Foreskin melanocyte (primary cell): ENCODE measurements at places on chromosomes 5 and 9.

DNA sequence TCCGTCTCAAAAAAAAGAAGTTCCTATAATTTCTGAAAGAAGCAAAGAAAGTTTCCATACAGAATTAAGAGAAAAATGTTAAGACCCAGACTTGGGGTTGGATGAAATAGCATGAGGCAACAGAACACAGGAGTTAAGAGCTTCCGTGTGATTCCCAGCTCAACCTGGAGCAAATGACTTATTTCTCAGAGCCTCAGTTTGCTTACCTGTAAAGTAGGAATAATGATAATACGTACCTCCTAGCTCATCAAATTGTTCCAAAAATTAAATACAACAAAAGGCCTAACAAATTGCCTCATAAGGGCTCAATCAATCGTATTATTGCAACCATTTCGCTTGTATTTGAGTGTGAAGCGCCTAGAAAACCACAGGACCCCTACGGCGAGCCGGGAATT lies 600 bp upstream of the GPR107 start:
- DNase-seq = no peak

DNA sequence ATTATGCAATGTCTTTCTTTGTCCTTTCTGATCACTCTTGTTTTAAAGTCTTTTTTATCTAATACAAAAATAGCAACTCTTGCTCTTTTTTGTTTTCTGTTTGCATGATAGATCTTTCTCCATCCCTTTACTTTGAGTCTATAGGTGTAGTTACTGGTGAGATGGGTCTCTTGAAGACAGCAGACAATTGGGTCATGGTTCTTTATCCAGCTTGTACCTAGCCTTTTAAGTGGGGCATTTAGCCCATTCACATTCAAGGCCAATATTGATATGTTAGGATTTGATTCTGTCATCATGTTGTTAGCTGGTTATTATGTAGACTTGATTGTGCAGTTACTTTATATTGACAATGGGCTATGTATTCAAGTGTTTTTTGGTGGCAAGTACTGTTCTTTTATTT lies 245.9 kb upstream of the TARS1 start:
- no peak for DNase-seq

- DNase-seq = no peak
These were observed 10.9 kb downstream of the FYB1 start for GRCh38 chr5:39208471-39208870.

- DNase-seq = no peak
These were observed 49.9 kb downstream of the CDO1 start for GRCh38 chr5:115766608-115767007.

DNA sequence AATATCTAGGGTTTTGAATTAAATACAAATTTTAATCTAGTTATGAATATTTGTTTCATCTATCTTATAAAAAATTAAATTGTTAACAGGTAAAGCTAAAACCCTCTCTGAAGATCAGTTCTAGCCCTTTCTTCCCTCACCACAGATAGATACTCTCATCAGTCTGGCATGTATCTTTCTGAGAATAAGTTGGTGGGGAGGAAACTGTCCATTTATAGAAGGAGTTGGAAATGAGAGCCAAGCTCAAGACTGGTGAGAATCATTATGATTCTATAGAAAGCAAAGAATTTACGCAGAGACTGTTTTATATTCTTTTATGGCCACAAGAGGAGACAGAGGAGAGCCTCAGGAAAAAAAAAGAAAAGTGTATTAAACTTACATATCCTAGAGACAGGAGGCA lies 59.0 kb downstream of the STARD4 start:
- DNase-seq = no peak

DNA sequence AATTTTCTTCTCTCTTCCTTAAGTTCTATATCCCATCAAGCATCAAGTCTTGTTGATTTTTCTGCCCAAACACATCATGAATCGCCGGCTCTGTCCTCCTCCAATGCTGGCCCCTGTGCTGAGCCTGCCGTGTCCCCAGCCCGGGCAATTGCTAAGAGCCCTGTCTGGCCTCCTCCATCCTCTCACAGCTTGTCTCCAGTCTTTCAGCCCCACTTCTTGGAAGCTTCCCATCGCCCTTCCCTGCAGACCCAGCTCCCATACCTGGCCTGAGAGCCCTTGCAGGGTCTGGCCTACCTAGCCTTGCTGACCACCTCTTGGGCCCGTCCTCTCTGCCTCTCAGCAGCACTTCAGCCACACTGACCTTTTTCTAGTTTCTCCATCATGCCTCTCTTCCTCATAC lies 61.9 kb downstream of the COL15A1 start:
- no peak for DNase-seq

GRCh38 chr5:145824040-145824439 lies 11.1 kb downstream of the PRELID2 start:
- no peak for DNase-seq

- peak; percentile 46 for DNase-seq
These were observed 16.2 kb downstream of the PGGT1B start for GRCh38 chr5:115246361-115246991.

DNA sequence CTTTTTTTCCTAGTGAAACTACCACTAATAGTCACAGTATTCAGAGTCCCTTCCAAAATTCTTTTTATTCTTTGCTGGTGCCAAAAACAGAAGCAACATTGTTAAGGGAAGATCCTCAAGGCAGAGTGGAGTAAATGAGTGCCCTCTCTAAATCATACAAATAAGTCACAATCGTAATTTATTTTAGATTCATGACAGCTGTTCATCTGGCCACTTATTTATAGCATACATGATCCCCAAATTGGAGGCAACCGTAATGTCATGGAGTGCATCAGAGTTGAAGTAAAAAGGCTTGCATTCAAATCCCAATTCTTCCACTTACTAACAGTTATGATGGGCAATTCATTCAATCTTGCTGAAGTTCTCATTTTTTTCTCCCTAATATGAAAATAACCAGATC lies 33.4 kb downstream of the POLK start:
- peak; percentile 65 for DNase-seq

DNA sequence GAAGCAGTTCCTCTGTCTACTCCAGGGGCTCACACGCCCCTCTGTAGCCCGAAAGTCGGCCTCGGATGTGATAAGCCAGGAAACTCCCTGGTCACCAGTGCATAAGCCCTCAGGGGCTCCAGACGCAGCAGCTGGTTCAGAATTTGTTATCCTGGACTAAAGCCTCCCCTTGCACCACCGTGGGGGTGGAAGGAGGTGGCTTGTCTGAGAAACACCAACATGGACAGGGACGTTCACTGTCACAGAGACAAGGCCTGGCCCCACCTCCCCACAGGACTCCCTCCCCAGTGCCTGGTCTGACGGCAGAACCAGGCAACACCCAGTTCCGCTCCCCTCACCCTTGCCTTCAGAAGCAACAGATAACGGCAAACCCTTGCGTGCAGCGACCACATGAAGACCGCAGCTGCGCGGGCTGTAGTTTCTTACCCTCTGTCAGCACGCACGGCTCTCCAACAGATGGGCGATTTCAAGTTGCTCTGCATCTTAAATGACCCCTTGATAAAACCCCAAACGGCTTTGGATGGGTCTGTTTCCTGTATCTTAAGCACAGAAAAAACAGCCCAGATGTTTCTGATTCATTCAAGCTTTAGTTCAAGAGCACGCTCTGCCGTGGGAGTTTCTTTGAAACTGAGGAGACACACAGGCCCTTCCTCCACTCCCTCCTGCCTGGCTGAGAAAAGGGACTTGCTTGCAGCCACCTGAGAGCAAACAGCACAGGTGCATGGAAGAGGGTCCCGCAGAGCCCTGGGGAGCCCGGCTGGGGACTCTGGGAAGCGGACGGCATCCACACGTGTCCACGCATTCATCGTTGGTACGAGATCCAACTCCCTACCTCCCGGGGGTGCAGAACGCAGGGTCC lies 44.7 kb upstream of the NKD2 start:
- DNase-seq = no peak

DNA sequence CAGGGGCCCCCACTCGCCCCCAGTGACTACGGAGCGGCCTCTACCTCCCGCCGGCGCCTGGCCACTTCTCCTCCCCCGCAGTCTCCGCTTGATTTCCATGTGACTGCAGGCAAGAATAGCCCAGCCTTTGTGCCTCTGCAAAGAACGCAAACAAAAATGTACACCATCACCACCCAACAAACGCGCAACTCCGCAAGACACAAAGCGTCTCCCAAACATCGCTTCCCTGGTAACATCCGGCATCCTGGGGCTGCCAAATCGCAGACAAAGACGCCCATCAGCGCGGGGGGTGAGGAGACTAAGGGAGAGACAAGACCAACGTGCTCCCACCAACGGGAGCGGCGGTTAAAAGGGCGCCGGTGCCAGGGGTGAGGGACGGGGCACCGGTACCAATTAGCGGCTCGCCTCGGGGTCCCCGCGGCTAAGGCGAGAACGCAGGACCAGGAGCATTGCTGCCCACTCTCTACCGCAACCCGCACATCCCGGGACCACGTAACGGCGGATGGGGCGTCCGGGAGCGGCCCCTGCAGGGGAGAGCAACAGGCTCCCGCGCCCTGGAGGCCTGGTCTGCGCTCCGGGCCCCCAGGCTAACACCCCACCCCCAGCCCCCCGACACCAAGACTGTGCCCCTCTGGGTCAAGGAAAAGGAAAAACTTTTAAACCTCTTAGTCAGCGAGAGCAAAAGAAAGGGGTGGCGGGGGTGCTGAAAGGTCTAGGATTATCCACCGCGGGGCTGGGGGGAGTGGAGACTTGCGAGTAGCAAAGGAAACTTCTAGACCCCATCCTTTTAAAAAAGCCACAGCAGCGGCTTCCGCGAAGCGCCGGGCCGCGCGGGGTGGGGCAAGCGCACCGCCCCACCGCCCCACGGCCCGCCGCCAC lies 885 bp downstream of the MPDZ start:
- peak; percentile 81 for DNase-seq

GRCh38 chr5:112434641-112435040 lies 15.6 kb upstream of the EPB41L4A start:
- DNase-seq = no peak

GRCh38 chr5:89178541-89178940 lies 295.6 kb upstream of the MEF2C start:
- DNase-seq = no peak

GRCh38 chr9:128322404-128323211 lies at the start of the genes COQ4 and TRUB2:
COQ4 (plus strand) TSS chr9:128322839; CDS start chr9:128322859, 20 bp downstream.
TRUB2 (minus strand) TSS chr9:128322447; CDS start chr9:128322408, 39 bp downstream.
- DNase-seq = peak; percentile 96

DNA sequence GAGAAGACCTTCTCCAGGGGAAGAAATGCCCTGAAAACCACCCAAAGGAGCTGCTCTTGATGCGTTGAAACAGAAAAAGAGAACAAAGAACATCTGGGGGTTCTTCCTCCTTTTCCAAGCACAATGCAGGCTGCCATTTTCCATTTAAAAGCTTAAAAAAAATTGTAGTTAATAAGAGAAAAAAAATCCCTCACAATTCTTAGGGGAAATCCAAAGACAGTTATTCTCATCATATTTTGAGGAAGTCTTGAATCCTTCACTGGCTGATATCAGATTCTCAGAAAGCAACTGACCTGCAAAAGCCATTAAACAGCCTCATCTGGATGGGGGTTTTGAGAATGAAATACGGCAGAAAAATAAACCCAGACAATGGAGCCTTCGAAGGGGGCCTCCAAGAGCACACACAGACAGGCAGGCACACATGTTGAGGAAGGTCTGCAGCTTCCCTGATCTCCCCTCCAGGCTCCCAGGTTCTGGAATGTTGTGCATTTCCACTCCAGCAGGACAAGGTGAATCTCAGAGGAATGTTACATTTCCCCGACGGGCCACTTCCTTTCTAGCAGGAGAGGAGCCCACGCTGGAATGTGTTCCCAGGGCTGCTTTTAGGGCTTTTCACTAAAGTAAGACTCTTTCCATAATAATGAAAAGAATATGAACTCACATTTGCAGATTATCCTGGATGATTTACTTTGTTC lies 159.4 kb upstream of the S1PR3 start:
- DNase-seq = no peak

- no peak for DNase-seq
These were observed 150.0 kb upstream of the GNA14 start for GRCh38 chr9:77798140-77798539.

DNA sequence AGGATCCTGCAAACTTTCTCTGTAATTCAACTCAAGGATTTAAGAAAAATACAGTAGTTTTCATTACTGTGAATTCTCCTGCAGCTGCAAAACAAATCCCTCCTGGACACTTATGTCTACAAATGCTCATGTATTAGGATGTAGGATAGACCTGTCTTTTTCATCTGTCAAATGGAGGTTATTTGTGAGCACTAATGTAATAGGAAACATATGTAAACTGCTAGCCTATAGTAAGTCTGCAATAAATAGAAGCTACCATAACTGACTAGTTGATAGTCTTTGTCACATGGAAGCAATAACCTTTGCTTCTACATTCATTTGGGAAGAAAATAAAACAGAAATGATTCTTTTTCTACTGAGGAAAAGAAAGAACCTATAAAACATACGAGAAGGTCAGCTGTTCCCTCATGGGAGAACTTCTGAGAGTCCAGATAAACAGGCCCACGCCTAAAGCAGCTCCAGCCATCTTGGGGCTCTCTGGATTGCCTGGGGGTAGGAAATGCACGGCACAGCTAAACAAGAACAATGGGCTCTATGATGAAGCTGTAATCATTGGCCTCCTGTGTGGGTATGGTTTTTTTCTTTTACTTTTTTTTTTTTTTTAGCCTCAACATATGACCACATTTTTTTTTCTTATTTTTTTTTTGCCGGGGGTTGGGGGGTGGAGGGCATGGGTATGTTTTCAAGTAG lies 6.2 kb downstream of the KCNV2 start:
- peak; percentile 97 for DNase-seq

DNA sequence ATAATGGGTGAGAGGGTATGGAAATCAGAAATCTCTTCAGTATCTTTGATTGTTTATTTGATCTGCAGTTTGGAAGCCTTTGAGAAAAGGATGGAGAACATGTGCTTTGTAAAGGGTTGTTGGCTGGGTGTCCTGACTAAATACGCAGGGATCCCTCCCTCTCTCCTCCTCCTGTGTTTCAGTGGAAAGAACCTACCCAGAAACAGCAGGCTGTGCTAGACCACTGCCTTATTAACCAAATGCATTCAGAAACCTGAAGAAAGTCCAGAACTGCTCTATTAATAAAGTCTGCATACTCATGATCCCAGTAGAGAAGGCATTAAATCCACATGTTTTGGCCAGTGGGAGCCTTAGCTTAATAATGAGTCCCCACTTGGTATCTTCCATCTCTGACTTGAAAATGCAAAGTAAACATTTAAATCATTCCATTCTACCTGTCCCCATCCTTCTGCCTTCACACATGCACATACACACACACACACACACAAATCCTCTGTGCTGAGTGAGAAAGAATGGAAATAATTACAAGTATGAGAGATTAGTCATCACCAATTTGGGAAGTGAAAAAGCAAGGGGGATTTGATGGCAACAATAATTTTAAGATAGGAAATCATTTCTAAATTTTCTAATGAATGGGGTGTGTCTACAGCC lies 10.0 kb upstream of the LECT2 start:
- no peak for DNase-seq

DNA sequence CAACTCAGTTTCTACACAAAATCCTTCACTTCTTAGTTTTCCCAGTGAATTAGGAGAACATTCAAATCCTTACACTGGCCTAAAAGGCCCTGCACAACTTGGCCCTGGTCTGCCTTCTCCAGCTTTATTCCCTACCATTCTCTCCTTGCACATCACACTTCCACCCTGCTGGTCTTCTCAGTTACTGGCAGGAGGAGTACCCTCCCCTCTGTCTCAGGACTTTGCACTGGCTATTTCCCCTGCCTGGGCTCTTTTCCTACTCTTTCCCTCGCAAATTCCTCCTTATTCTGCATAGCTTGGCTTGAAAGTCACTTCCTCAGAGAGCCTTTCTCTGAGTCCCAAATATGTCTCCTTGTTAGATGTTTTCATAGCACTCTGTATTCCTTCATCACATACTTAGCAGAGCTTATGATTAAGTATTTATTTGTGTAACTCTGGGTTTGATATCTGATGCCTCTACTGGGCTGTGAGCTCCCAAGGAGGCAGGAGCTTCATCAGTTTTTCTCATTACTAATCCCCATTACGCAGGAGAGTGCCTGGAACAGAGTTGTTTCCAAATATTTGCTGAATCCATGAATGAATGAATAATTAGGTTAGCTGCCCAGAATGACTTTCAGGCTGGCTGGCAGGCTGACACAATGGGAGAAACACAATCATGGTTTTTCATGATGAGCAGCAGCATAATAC lies 159.8 kb upstream of the KLF9 start:
- DNase-seq = no peak
